Natural killer cell treated with Interleukin-12 subunit alpha and Interleukin-12 subunit beta and Interleukin-15 and Interleukin-18, amount 100 ng/mL, for 72 hours (primary cell): ENCODE measurements at places on chromosomes 11 and 22. TPM values are rescaled to one million over a fixed set of nuclear protein-coding genes. Genes with fewer than 3 reads are reported as not detected.

GRCh38 chr11:117818041-117818873, 6.3 kb downstream of the FXYD2 start:
- peak; percentile 90 for DNase-seq

DNA sequence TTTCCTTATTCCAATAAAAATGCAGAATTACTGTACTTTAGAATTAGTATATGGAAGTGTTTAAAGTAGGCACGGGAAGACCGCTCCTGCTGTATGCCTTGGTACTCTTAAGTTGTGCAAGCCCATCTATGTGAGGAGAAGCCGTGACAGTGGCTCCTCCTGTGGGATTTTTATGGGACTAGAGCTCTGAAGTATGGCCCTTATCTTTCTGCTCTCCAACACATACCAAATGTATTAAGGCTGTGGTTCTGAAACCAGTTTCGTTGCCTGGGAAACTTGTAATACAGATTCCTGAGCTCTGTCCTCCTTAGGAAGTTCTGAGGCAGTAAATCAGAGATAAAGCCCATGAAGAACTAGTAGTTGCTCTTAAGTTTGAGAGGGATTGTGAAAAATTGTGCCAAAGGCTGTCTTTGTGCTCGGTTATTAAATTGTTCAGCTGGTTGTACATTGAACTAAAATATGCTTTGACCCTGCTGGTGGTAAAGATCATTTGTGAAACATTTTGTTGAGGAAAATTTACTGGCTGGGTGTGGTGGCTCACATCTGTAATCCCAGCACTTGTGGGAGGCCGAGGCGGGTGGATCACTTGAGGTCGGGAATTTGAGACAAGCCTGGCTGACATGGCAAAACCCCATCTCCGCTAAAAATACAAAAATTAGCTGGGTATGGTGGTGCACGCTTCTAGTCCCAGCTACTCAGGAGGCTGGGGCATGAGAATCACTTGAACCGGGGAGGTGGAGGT, 29.3 kb downstream of the RTN3 start:
- DNase-seq = no peak

DNA sequence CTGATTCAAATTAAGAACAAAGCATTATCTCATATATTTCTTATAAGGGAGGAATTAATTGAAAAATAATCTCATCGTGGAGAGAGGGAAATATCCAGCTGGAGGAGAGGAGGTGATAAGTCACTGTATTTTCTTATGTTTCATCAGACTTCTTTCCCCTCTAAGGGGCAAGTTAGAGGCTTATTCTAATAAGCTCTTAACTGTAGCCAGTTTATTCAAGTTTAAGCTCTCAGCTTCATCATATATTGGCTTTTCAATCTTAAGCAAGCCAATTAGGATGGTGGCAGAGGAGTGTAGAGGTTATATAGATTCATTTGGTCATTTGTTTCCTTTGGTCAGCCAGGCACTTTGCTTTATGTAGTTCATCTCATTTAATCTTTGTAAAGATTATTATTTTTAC, 256.7 kb downstream of the GRM5 start:
- DNase-seq = no peak

DNA sequence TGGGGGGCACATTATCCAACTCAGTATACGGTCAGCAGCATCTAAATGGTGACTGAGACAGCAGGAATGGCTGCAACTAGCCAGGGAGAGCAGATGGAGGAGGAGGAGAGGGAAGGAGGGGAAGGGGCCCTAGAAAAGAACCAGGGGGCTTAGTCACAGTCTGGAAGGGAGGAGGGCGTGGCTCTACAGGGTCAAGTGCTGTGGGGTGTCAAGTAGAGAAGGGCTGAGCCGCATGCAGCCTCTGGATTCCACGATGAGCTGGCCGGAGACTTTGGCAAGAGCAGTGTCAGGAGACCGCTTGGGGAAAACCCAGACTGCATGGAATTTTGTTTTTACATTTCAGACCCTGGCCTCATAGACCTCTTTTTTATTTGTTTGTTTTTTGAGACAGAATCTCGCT, 25.8 kb upstream of the PPFIA1 start:
- DNase-seq = no peak

Gene CEP57
- total RNA-seq = 35.0 TPM

Gene HARBI1
- 6.4 TPM for total RNA-seq

Gene ANKK1
- 0.19 TPM for total RNA-seq

- no peak for DNase-seq
Observed at GRCh38 chr11:57427727-57428082, 784 bp upstream of the SLC43A3 start.

DNA sequence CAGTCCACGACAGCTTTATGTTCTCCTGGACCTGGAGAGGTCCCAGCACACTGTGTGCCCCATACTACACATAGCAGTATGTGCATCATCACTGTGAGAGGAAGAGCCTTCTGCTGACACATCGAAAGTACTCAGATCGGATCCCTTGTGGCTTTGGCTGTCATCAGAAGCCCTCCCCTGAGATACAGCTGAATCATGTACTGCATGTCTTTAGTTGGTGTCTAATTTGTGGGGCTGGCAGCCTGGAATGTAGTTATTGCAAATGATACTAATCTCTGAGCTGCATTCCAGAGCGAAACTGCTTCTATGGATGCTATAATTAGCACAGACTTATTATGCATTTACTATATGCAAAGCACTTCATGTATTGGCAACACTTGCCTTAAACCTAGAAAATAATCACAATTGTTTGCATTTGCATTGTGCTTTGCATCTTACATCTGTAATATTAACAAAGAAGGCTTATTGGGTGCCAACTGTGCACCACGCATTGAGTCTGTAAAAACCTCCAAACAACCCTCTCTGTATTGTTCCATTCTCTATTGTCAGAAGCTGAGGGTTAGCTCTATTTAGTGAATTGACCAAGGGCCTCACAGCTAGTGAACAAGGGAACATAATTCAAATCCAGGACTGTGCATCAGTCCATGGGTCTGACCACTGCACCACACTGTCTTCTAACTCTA, 89.2 kb upstream of the CRTAM start:
- DNase-seq = peak; percentile 72

GRCh38 chr11:69601011-69601975, 39.7 kb upstream of the CCND1 start:
- no peak for DNase-seq

Gene SLC25A45
- total RNA-seq = 10.8 TPM

- DNase-seq = no peak
Observed at GRCh38 chr22:39574779-39575551, 4.4 kb downstream of the CACNA1I start.

Gene CHRM1
- total RNA-seq = not detected

- no peak for DNase-seq
Observed at GRCh38 chr11:33575311-33575710, 125.3 kb downstream of the C11orf91 start.

- DNase-seq = no peak
Observed at GRCh38 chr11:93219440-93219839, 21.6 kb upstream of the SLC36A4 start.

Gene AIFM3
- 1.5 TPM for total RNA-seq

Gene OR52E1
- not detected for total RNA-seq

Gene MRE11
- total RNA-seq = 27.7 TPM

Gene APOL3
- total RNA-seq = 169 TPM

DNA sequence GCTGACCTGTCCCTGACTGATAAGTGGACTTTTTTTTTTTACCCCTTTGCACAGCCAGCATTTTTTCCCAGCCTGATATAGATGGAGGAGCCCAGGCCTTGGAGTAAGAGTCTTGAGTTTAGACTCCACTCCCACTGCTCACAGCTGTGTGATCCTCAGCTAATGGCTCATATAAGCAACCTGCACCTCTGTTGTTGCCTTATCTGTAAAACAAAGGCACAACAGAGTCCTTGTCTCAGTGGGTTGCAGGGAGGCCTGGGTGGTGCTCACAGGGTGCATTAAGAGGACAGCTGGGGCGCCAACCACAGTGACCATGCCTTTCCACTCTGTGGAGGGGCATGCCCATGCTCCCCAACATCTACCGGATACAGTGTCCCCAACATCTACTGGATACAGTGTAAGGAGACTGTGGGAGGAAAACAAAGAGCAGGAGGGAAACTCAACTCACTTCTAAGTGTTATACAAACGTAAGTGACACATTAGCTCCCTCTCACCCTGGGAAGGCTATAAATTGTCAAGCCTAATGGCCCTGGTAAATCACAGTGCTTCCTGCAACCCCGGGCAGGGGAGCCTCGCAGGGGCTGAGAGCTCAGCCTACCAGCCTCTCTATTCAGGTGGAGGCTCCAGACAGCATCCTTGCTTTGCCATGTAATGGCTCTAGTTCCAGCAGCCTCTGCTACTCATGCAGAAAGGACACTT, 109.5 kb downstream of the TENM4 start:
- DNase-seq = no peak

Gene ENTHD1
- not detected for total RNA-seq

DNA sequence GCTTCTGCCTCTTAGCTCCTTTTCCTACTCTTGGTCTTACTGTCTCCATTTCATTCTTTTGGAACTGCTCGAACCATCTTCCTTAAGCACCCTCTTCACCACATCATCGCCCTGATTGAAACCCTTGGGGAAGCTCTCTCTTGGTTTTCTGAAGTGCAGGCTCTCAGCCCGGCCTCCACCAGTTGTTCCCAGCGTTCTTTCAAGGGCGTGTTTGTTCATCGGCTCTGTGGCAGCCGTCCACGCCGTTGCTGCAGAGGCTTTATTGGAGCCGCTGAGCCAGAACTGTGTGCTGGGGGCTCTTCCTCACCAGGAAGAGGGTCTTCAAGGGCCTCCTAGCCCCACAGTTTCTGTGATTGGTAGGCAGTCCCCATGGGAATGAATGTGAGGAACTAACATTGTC, 214.1 kb downstream of the TBC1D22A start:
- no peak for DNase-seq

Gene MS4A6E
- not detected for total RNA-seq
